Ecto neural progenitor cell (in vitro differentiated cells): ENCODE measurements at places on chromosomes 4 and X.

- no peak for DNase-seq
Observed at GRCh38 chrX:38127961-38128360, 92.7 kb downstream of the SRPX start.

GRCh38 chr4:88524171-88524570, 595 bp upstream of the PYURF start:
- no peak for DNase-seq

DNA sequence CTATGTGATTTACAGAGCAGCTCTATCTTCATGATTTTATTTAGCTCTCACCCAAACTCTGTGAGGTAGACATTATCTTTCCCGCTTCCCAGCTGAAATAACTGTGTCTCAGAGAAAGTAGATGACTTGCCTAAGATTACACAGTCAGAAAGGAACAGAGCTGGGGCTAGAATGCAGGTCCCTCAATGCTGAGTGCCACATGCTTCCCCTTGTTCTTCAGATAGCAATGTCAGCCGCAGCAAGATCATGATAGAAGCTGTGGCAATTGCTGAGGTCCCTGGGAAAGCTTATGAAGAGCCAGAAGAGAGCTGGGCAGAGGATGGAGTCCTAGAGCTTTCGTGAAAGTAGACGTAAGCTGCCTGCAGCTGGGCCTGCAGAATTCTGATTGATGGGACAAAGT, 11.1 kb upstream of the GABRE start:
- no peak for DNase-seq

GRCh38 chr4:160319221-160319867, 1216.5 kb downstream of the RAPGEF2 start:
- DNase-seq: no peak

DNA sequence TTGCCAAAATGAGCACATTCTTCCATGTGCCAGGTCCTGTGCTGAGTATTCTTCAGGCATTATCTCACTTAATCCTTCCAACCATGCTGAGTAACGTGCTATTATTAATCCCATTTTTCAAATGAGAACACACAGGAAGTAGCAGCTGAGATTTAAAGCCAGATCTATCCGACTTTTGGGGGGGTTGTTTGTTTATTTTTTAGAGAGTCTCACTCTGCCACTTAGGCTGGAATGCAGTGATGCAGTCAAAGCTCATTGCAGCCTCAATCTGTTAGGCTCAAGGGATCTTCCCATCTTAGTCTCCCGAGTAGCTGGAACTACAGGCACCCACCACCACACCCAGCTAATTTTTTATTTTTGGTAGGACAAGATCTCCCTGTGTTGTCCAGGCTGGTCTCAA, 55.5 kb upstream of the TRIM2 start:
- DNase-seq: no peak
